NCI-H2029 treated with DMSO at 0.1 percent for 48 hours (cell line): ENCODE measurements at places on chromosomes 12 and 14.

GRCh38 chr14:74349757-74350156, 1.5 kb downstream of the VRTN start:
- DNase-seq: no peak

- DNase-seq: no peak
Measured at GRCh38 chr12:65536876-65537681, 258.6 kb downstream of the MSRB3 start.

DNA sequence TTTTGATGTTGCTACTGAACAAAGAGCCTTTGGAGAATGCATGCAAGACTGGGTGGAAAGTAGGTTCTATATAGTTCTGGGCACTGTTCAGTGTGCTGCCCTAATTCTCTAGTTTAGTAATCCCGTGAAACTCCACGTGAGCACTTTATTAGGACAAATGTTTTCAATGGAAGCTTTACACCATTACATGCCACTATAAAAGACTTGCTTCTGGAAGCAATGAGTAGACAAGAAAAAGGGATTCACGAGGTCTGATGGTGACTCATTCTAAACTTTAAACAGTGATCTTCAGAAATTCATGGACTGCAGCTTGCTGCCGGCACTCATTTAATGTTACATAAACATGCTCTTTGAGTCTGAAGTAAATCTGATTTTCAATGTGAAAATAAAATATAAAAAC, 22.3 kb downstream of the ATG14 start:
- DNase-seq: no peak

DNA sequence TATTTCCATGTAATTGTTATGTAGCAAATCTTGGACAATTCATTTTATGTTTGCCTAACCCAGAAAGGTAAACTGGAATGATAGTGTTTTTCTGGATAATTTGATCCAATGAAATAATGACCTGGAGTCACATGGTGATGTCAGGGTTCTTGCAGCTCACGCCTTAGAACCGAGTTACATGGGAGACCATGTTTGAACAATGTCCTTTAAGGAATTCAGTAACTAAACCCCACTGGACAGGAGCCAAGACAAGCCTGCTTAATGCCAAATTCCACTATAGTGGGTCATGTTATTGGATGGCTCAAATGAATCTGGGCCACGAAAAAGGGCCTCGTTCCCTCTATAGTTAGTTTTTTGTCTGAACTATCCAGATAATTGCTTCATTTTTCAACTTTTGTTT, 255.8 kb upstream of the HMGA2 start:
- no peak for DNase-seq

DNA sequence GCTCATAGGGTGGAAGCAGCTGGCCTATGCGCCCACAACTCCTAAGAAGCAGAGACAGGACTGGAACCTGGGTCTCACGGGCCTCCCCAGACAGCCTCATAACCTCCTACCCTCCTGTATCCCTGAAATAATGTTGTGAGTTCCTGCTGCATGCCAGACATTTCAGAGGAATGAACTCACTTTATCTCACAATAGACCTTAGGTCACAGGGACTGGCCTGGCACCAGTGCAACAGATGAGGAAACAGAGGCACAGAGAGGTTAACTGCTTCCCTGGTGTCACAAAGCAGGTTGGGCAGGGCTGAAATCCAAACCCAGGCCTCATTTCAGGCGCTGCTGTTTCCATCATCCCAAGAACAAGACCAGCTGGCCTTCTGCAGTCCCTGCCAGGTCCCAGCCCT, 5.3 kb downstream of the PHETA1 start:
- DNase-seq: no peak

DNA sequence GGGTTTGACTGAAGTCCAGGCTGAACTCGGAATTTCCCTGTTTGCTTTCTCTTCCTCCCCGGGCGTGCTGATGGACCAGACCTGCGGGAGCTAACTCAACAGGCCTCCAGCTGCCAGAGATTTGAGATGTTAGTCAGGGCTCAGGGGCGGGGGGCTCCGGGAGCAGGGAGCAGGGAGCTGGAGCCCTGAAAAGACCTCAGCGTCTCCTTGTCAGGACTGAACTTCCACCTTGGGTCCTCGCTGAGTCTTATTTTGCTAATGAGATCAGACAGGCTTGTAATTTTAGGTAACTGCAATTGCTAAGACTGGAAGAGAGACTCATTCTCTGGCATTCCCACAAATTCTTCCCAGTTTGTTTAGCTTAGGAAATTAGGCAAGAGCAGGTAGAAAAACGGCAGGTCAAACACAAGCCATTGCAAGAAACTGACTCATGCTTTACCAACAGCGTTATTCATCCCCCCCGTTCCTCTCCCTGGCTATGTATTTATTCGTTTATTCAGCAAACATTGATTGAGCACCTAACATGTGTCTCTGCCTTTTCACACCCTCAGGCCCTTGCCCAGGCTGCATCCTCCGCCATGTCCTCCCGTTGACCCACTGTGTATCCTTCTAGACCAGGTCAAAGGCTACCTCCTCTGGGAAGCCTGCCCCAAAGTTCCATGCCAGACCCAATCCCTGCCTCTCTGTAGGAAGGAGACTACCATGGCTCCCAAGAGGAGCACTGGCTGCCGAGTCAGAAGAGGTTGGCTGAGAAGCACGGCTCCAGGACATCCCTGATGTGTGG, 80.4 kb upstream of the DIO3 start:
- DNase-seq: no peak

DNA sequence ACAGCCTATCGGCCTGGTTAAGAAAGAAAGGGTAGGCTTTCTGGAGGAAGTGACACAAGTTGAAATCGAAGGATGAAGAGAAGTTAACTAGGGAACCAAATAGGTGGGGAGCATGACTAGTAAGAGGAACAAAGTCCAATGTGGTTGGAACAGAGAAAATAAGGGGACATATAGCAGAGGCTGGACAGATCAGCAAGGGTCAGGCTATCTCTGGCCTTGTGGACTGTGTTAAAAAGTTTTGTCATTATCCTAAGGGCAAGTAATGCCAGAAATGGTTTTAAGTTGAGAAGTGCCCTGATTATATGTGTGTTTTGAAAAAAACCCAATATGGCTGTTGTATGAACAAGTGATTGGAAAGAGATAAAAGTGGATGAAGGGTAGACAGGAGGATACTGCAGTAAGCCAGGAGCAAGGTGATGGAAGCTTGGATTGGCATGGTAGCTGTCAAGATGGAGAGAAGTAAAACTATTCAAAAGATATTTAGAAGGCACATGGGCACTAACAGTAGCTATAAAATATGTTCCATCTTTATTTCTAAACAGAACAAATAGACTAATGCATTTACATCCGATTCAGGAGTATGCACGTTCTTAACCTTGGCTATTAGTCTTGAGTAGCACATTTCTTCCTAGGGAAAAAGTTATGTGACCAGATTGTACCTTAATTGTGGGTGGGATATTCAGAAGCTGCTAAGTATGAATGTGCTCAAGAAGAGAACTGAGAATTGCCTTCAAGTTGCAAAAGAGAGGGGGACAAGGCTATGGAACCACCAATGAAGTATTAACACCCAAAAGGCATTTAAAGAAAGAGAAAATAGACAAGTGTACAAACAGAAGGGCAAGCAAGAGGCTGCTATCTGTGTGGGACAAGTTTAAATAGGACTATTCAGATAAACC, 46.8 kb upstream of the OR5AU1 start:
- no peak for DNase-seq

DNA sequence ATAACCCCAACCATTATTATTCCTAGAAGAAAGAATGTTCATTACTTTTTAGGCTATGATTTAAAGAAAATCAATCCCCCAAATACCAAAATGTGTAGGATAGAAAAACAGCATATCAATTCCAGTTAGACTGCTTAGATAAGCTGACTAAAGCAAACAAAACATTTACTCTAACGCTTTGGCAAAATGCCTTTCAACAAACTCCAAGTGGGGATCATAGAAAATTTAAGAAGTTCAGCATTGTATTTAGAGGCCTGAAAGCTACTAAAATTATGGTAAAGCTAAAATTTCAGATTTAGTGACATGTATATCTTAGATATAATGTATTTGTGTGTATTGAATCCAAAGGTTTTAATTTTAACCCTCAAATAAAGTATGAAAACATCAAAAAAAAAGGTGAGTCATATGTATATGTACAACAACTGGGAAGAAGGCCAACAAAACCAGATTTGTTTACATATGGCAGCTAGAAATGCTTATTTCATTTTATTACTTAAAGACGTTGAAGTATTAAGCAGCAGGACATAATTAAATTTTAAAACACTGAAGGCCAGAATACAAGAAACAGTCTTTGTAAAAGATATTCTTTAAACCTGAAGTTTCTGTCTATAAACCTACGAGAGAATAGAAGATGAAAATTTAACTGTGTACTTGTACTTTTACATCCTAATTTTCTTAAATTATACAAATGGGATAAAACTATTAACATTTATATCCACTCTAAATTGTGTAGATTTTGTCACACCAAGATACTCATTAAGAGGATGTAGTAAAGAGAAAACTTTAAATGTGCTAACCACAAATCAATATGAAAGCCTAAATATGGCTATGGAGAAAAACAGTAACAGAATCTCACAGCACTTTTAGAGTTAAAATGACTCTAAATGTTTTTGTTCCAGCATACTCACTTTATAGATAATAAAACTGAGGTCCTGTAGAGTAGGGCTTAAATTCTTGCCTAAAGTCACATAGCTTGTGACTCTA, 71.4 kb downstream of the SLC41A2 start:
- DNase-seq: no peak

DNA sequence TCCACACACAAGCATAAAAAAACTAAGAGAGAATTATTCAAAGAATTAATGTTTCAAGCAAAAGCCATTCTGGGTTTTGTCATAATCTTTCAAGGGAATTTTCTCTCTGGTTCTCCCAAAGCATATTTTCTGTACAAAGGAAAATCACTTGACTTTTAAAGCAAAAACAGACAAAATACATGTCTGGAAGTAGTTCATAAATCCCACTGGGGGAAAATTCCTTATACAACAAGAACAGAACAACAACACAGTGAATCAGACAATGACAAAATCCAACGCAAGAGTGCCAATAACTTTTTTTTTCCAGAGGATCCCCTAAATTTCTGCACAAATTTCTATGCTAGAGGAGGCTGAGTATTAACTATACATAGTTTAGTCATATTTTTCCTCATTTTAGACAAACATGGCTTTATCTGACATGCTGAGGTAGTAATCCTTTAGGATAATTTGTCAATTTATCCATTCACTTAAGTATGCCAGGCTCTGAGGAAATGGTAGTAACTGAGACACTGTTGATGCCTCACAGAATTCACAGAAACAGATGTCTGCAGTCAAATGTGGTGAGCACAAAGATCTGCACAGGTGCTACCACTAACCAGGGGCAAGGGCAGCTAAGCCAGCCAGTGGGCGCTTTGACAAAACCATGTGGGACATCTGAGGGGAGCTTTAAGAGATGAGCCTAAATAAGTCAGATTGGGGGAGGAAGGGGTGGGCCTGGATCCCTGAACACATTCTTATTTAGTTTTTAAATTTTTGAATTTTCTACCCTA, 38.0 kb downstream of the GRIP1 start:
- no peak for DNase-seq

GRCh38 chr12:108635201-108635996, 1.7 kb upstream of the SELPLG start:
- no peak for DNase-seq

DNA sequence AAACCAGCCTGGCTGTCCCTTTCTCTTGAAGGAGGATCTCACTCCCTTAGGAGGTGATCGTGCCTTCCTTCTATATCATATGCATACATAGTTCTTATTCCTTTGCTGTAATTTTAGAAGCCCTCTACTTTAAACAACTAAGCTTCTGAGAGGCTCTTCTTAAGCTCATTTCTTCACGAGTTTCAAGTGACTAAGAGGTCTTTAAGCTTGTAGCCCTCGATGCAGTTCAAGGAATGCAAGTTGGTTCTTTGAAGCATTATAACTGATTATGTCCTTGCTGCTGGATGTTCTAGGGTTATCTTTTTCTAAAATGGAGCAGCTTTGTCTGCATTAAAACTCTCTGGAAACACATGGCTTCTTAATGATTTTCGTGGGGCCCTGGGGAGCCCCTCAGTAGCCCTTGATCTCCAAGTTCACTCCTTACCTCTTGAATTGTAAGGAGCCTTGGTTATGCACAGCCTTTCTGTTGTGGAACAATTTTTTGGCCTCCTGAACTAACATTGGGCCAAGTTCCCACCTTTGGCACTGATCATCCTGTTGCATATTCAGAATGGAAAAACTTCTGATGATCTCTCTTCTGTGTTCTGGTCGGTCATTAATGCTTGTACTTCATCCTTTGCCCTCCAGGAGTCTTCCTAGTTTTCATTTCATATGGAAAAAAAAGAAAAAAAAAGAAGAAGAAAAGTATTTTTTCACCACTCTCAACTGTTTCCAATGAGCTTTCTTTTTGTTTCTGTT, 12.6 kb downstream of the RASSF8 start:
- DNase-seq: no peak

- DNase-seq: no peak
Measured at GRCh38 chr14:53060046-53060445, 93.1 kb downstream of the DDHD1 start.

DNA sequence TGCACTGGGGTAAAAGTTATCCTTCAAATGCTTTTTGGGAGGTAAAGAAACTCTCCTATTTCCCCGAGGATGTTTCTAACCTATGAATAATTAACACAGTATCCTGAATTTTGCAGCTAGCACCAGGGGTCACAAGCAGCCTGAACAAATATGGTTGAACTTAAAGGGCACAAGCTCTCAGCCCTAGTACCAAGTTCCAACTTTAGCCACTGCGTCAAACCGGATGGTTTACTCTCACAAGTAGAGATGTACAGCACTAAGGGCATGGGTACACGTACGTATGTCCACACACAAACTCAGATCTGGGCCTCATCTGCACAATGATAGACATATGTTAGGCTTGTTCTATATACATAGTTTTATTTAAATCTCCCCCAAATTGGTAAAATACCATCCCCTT, 4.7 kb downstream of the CCDC88C start:
- DNase-seq: no peak

DNA sequence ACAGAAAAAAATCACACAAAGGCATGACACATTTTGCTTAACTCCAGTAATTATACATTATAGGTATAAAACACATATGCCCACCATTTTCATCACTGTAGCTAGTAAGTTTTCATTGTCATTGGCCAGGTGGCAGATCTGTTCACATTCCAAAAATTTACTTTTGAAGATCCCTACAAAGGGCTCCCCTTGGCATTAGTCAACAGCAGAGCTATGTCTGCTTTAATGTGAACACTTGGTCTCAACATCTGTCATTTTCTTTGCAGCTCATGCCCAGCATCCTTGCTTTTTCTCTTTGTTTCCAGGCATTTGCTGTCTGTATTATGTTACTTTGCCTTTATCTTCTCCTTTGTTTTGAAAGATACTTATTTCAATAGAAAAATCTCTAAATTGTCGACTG, 519.1 kb upstream of the FOXG1 start:
- no peak for DNase-seq

- no peak for DNase-seq
Measured at GRCh38 chr12:96981911-96982310, 74.9 kb downstream of the NEDD1 start.

GRCh38 chr12:65444996-65445395, 166.5 kb downstream of the MSRB3 start:
- no peak for DNase-seq
